ENCODE measurements at places on chromosomes 7 and 10.

DNA sequence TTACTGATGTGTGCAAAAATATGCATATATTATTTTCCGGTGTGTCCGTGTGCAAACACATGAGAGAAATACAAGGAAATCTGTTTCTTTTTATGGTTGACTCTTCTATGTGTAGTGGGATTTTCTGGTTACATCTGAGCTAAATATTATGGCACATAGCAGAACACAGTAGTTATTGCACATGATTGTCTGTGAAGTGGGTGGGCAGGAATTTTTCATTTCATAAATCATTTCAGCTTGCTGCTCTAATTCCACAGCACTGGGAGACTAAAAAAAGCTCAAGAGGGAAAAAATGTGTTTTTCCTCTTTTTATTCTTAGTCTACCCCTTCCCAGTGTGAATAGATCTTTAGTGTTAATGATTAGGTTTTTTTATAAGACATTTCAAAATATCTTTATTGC is 197.9 kb downstream of the MBL2 start:
- DNase-seq = no peak

DNA sequence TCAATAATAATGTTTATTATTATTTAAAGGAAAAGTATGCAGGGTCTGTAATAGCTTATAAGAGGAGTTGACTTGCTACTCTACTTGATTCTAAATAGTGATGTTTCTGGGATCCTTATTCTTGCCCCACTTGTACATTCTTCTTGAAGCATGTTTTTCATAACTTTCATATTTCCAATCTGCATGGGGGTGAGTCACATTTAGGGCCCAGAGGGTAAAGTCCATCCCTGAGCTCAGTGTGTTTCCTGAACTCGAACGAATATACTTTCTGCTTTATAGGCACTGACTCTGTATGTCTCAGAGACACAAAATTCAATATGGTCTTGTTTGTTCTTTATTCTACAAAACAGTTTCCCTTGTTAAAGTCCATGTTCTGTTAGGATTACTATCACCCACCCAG is 61.0 kb upstream of the SMIM30 start:
- DNase-seq = no peak

- DNase-seq = no peak
These were observed 49.3 kb upstream of the AGBL3 start for GRCh38 chr7:134936893-134937510.

- no peak for DNase-seq
These were observed 166.9 kb downstream of the PAXIP1 start for GRCh38 chr7:154836021-154836448.

DNA sequence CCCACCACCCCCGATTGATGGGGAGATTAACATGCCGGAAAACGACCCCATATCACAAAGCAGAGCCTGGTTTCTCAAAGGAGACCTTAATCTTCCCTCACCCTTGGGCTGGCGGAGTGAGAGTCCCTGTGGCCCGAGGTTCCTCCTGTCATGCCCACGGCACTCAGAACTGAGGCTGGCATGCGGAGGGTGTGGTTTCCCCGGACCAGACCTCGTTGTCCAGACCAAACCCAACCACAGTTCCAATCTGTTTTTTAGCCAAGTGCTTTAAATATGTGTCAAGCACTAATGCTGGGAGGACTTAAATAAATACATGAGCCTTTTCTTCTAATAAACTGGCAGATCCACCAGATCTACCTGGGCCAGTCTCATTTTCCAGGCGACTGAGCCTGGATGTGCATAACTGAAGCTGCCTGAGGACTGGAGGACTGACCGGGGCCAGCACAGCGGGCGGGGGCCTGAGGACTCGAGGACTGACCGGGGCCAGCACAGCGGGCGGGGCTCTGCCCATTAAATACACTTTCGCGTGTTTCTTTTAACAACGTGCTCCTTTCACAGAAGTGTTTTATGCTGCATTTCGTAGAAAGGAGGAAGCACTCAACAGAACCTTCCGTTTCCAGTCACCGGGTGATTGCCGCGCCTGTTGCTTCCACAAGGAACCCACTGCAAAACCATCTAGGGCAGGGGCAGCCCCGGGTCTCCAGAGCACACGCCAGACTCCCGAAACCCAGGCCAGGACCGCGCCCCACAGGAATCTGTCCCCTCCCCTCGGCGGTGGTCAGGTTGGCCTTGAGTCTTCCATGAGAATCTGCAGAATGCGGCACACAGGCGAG is 334.6 kb downstream of the PTPRN2 start:
- no peak for DNase-seq

DNA sequence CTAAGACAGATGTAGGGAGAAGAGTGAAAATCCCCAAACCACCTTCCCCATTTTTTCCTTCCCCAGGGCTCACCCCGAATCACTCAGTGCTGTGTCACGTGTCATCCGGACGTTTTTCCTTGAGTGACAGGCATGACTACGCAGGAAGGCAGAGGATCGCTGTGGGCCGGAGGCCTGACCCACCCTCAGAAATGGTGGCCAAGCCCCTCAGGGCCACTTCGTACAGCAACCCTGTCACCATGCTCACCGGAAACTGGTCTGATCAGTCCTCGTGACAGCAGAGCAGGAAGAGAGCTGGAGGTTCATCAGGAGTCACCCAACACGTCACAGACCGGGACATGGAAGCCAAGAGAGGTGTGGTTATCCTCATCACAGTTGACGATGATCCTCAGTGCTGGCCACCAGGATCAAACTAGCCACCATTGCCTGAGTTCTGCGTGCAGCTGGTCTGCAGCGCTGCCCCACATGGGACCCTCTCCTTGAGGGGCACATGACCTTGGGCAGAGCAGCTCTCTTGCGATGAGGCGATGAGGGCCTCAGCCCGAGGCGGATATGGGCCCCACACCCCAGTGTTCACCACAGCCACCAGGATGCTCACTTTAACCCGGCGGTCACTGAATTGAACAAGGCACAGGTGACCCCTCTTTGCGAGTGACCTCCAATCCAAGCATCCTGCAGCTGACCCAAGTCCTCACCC is 99.3 kb upstream of the INSIG1 start:
- DNase-seq = no peak

DNA sequence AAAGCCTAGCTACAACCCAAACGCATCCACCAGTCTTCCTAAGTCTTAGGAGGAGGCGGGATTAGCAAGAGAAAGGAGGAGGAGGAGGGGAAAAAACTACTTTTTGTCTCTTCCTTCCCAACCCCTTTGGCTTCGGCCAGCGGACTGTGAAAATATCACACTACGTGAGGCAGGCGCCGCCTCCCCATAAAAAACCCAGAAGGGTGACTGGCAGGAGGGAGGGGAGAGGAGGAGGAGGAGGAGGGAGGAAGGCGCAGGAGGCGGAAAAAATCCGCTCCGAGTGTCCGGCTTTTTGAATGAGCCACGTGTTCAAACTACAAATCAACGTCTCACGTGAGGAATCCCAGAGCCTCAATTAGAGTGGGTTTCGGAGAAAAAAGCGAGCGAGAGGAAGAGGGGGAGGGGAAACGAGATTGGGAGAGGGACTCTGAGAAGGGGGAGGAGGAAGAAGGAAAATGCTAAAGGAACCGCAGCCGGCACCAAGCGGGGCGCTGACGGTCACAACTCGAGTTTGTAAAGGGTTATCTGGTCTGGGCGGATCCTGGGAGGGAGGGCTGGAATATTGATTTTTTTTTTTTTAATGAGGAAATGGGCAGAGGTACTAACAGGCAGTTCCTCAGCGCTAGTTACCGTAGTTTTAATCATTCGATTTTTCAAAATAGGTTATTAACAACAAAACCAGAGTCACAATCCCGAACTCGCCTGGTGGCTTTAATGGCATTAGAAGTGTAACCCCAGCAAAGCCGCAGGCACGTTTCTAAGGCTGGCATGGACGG is at the start of gene IGF2BP3:
IGF2BP3 (minus strand) TSS at position 162 of the 776 bp plus-strand sequence. CDS start 381 bp downstream, outside the sequence.
- no peak for DNase-seq

- DNase-seq = no peak
These were observed 73.6 kb downstream of the EGFR start for GRCh38 chr7:55092186-55092974.

- DNase-seq = no peak
These were observed 251.4 kb upstream of the CTBP2 start for GRCh38 chr10:125411724-125412123.

DNA sequence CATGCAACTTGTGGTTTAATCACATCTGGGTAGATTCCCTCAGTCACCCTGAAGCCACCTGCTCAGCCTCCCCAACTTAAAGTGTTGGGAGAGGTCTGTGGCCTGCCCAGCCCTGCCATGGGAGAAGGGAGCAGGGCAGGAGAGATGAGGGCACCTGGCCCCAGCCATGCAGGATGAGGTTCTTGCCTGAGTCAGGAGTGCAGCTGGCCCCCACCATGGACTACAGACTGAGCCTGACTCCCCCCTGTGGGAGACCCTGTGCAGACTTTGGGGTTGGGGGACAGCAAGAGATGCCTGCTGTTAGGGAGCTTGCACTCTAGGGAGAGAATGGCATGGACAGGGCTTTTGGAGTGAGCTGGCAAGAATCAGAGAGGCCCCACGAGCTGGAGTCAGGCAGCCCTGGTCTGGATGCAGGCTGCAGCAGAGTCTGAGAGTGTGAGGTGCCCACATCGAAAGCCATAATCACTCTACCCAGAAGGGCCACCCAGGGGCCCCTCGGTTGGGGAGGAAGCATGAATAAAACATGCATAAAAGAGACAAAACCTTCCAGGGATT is 34.7 kb upstream of the DPYSL4 start:
- DNase-seq = no peak

- no peak for DNase-seq
These were observed 578.8 kb downstream of the NRG3 start for GRCh38 chr10:82453678-82454293.

DNA sequence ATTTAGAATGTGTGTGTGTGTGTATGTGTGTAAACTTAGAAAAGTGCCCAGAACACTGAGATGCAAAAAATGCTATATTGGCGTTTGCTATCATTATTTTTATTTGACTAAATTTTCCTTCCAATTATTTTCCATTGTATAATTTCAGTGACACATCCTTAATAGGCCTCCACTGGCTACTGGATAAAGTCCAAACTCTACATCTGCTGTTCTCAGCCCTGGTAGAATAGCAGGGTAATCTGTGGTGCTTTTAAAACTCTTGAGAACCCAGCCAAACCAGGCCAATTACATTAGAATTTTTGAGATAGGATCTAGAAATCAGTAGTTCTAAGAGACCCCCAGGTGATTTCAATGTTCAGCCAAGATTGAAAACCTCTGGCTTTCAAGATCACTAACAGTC is 66.4 kb downstream of the ZNF503 start:
- no peak for DNase-seq

DNA sequence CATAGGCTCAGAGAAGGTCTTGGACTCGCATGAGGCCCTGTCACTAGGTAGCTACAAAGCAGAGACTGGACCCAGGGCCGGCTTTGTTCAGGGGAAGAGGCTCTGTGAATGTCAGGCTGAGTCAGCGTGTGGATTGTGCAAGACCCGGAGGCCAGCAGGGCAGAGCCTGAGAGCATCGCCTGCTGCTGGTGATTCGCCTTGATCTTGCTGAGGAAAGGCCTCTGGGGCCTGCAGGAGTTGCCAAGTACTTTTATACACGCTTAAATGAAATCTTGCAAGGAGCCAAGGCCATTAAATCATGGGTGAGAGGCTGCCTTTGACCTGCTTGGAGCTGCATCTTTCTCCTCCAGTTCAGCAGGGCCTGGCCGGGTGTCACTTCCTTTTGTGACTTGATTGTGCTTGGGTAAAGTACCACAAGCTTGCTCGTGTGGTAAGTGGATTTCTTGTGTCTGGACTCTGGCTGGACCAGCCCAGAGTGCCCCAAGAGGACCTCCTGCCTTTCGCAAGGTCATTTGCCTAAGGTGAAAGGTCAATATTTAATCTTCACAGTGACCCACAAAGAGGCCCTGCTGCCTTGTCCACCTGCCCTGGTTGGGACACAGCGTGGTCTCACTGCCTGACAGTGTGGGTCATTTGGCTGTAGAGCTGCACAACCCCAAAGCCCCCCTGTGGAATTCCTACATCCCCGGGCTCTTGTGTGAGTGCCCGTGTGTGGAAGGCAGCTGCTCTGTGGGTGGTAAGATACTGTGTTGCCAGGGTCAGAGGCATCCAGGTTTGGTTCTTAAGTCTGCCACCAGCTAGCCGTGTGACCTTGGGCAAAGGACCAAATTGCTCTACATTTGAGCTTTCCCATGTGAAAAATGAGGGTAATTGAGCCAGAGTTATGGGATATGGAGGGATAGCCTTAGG is 38.6 kb upstream of the SH2D4B start:
- peak; percentile 70 for DNase-seq

- no peak for DNase-seq
These were observed 46.0 kb upstream of the CYCS start for GRCh38 chr7:25171071-25171470.

- no peak for DNase-seq
These were observed 301.3 kb downstream of the PHTF2 start for GRCh38 chr7:78099715-78100394.

DNA sequence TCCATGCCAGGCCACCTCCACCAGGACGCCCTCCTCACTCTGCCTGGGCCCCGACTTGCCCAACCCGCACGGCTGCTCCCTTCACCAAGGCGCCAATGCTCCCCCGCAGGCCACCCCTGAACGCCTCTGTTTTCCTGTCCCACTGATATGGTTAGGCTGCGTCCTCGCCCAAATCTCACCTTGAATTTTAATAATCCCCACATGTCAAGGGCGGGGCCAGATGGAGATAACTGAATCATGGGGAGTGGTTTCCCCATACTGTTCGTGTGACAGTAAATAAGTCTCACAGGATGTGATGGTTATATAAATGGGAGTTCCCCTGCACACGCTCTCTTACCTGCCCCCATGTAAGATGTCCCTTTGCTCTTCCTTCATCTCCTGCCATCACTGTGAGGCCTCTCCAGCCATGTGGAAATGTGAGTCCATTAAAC is 29.8 kb downstream of the RSU1 start:
- peak; percentile 65 for DNase-seq

DNA sequence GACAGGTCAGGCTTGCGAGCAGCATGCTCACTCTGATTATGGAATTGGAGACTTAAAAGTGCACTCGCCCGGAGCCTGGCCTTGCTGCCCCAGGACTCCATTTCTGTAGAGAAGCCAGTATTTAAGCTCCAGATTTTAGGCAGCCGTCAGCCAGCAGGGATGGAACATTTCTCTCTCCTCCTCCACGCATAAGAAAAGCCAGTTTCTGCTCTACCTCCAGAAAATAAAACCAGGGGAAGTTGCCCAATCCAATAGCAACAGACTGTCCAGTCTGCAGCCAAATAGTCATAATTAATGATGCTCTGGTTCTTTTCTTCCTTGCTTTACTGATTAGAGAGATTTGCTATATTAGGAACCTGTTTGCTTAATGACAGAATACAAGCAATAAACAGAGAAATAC is 203.2 kb downstream of the GFRA1 start:
- DNase-seq = no peak

DNA sequence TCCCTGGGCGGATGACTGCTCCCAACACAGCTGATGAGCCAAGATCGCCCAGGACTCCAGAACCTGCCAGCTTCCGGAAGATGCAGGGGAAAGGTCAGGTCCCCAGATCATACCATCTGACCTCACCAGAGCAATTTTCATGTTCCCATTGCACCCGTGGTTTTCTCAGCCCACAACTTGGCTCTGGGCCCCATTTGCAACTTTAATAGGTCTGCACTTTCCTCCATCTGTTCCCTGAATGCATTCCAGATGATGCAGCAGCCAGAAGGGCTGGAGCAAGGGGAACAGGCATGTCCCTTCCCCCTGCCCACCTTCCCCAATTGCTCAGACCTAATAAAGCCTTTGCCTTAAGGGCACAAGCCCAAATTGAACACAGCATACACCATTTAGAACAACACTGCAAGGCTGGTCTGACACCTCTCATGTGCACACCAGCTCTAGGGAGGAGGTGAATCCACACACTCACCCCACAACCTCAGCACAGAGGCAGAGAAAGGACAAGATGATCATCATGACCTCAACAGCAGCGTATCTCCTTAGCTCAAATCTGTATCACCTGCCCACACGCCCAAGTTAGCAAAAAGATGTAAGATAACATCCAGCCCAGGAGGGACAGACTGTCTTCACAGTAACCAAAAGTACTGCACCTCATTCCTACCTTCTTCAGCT is 87.5 kb downstream of the PLXNA4 start:
- no peak for DNase-seq

- DNase-seq = no peak
These were observed at the start of gene TMEM225B for GRCh38 chr7:99597762-99598501. Gene TMEM225B (plus strand): TSS chr7:99598267. CDS start chr7:99604389, 6,122 bp downstream.

Measured in CD4-positive, alpha-beta T cell treated with Interleukin-17A for 4 hours (primary cell).